ENCODE measurements at places on chromosomes 4 and X. TPM values are rescaled to one million over a fixed set of nuclear protein-coding genes. Genes with fewer than 3 reads are reported as not detected.

- no peak for DNase-seq
Observed at GRCh38 chr4:2944091-2944482, 19.1 kb downstream of the NOP14 start.

DNA sequence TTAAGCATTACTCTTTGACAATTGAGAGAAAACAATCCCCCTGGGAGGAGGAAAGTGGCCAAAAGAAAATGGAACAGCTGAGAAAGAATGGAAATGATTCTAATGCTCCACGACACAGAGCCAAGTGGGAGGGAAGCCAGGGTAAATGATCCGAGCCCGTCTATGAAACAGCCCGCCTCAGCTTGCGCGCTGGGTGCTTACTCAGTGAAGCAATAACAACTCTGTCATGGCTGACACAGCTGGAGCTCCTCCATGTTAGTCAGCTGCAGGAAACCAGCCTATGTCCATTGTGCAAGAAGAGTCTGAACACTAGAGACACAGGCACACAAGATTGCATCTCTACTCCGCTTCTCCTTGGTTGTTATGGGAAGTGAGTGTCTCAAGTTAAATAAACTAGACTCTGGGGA is 19.3 kb downstream of the NOA1 start:
- peak; percentile 97 for DNase-seq

DNA sequence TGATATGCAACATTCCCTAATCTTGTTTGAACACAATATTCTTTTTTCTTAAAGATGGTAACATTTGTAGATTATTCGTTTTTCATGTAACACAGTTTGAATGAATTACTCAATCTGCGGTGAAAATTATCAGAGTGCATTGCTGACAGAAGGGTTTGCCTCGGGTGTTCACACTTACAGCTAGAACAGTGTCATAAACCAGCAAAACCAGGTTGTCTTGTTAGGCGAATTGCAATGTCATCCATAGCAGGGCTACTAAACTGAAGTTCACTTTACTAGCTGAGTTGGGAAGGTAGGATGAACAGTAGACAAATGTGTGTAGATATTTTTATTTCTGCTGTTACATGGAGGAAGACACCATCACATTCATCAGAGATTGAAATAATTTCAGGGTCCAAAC is 98.9 kb downstream of the SLC39A8 start:
- DNase-seq, result no peak

GRCh38 chr4:5905714-5906113 is 12.8 kb upstream of the CRMP1 start:
- DNase-seq, result no peak

DNA sequence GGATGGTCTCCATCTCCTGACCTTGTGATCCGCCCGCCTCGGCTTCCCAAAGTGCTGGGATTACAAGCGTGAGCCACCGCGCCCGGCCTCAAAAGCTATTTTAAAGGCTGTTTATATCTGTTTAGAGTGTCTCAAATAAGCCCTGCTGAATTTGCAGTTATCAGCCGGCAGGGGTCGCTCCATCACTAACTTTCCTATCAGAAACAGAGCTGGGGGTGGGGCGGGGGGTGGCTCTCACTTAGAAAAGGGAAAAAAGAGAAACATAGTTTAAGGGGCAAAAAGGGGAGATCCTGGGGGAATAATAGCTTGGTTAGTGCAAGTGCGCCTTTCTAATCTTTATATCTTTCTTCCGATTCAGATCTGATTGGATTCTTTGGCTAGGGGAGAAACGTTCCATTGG is 450.7 kb downstream of the UBE2NL start:
- DNase-seq, result no peak

GRCh38 chr4:23937173-23937572 is 47.3 kb upstream of the PPARGC1A start:
- DNase-seq, result no peak

- no peak for DNase-seq
Observed at GRCh38 chr4:138595171-138595570, 353.0 kb upstream of the SLC7A11 start.

SPANXN4 gene
- not detected for polyA plus RNA-seq

DNA sequence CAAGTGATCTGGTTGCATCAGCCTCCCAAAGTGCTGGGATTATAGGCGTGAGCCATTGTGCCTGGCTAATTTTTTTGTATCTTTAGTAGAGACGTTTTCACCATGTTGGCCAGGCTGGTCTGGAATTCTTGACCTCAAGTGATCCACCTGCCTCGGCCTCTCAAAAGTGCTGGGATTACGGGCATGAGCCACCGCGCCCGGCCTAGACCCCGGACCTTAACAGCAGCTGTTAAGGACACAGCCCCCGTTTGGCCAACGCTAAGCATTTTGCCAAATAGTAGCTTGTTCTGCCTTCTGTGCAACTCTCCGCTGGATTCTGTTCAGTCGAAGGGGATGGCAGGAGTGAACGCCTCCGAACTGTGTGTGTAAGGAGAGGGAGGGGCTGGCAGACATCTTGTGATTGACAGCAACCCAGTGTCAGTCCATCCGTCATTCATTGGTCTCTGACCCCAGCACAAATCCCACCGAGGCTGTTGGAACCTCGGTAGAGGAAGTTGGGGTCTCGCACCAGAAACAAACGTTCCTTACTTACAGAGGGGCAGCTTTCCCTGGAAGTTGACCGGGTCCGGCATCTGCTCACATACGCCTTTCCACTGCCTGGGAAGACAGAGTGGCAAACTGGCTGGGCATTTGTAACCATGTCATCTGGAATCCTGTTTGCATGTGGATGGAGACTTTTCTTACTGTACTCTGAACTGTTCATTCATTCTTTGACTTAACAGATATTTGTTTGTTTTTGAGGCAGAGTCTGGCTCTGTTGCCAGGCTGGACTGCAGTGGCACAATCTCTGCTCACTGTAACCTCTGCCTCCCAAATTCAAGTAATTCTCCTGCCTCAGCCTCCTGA is 69.4 kb downstream of the TRAPPC11 start:
- DNase-seq, result no peak

PCDH7 gene
- 29.5 TPM for polyA plus RNA-seq

ITGB1BP2 gene
- polyA plus RNA-seq, result not detected

SOX3 gene
- not detected for polyA plus RNA-seq

DNA sequence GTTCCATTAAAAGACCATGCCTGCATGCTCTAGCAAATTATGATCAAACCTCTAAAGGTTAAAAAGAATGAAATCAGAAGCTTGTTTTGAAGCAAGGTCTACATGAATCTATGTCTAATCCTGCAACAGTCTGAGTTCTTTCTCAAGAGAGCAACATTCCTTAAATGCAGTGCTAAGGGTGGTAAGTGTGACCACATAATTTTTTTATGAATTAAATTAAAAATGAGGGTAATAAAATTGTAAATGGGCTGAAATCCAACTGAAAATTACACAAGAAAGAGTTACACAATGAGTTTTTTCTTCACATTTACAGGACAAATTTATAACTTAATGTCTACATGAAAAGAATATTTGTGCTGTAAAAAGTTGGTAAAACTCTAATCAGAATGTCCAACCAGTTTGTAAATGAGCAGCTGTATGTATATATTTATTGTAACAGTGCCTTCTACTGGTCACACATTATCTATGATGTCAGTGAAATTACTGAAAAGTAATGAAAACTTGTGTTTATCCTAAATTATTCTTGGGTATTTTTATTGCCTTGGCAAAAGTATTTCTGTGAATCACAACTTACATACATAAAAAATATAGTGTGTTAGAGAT is 336.3 kb upstream of the PITX2 start:
- no peak for DNase-seq

GRCh38 chr4:160848901-160849760 is 1314.7 kb downstream of the FSTL5 start:
- DNase-seq, result no peak

GRCh38 chr4:120796271-120796670 is 126.3 kb downstream of the PRDM5 start:
- no peak for DNase-seq

SSX5 gene
- not detected for polyA plus RNA-seq

GRCh38 chr4:19694812-19695211 is 556.9 kb upstream of the SLIT2 start:
- no peak for DNase-seq

DNA sequence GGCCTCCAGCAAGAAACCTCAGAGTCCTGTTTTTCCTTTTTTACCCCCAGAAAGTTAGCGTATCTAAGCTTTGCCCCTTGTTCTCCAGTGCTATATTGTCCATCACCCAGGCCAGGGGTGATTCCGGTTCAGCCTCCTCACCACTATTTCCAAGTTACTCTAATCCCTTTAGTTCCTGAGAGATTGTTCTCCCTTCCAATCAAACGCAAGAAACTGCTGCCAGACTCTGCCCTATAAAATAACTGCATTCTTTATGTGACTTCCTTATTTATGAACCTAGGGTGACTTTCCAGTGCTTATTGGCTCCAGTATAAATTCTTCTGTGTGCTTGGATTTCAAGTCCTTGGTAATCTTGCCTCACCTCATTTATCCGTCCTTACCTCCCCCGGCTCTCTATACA is 65.7 kb downstream of the CLCN5 start:
- no peak for DNase-seq

GRCh38 chr4:3810796-3811485 is 44.8 kb downstream of the ADRA2C start:
- DNase-seq, result no peak

DNA sequence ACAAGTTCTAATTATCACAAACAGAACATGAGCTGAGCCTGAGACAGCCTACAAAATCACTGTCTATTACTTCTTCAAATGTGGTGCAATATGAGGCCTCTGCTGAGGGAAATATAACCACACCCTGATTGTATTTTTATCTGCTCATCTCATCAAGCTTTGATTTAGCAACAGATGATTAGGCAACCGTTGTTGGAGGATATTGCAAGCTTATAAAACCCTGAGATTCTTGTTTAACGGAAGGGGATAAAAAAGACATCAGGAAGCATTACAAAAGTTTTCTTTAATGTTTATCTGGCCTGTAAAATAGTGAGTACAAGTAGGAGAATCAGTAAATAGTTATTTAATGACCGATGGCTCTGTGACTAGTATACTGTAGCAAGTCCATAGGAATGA is 108.5 kb downstream of the ZNF330 start:
- no peak for DNase-seq

GRCh38 chrX:15241301-15241700 is 28.6 kb downstream of the ASB9 start:
- no peak for DNase-seq

GRCh38 chr4:146647615-146648460 is 9.1 kb downstream of the POU4F2 start:
- no peak for DNase-seq

DNA sequence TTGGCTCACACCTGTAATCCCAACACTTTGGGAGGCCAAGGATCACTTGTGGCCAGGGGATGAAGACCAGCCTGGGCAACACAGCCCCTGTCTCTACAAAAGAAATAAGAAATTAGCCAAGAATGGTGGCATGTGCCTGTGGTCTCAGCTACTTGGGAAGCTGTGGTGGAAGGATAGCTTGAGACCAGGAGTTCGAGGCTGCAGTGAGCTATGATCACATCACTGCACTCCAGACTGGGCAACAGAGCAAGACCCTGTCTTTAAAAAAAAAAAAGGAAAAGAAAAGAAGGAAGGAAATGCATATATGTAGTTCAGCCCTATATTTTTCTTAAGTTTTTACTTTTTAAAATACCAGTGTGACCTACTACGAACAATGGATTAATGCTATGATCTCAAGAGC is 15.1 kb downstream of the PRSS48 start:
- no peak for DNase-seq

DNA sequence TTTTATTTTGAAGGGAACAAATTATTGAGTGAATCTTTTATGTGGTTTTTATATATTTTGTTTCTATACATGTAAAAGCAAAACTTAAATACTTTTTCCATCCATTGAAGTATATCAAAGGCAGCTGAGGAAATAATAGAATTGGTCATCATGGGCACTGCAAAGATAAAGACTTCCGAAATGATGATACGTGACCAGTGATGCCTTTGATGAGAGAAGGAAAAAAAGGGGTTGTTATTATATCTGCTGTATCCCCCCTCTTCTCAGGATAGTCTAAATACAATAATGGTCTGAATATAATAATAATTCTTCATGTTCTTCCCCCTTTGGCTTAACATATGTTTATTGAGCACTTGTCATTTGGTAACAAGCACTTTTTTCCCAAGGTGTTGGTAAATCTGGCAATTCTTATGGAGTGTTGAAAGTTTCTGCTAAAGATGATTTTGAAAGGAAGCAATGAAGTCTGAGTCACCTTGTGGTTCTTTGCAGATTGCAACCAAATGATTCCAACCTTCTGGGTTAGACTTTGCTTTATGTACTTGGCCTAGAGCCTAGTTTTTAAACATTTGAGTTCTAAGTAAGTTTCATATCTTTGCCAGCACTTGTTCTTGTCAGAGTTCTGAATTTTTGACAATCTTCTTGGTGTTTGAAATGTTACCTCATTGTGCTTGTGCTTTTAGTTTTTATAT is 60.8 kb downstream of the USP9X start:
- no peak for DNase-seq

- DNase-seq, result peak; percentile 2
Observed at GRCh38 chrX:21840193-21840545, 752 bp downstream of the MBTPS2 start.

DNA sequence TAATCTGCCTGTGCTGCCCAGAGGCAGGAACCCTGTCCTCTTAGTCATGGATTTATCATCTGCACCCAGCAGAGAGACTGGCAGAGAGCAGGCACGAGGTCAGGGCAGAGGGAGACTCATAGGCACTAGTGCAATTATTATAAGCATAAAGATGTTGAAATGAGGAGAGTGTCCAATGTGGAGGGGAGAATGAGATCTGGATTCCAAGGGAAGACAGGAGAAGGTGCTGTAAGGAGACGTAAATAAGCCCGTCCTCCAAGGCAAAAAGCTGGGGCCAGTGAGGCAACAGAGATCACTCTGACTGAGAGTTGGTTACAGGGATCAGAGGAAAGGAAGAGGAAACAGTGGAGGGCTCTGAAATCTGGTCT is 406.2 kb downstream of the MAPK10 start:
- no peak for DNase-seq
